ENCODE measurements at places on chromosomes 12 and 14. TPM values are rescaled to one million over a fixed set of nuclear protein-coding genes. Genes with fewer than 3 reads are reported as not detected.

- no peak for DNase-seq
Observed at GRCh38 chr12:113860950-113861349, 105.2 kb downstream of the RBM19 start.

DNA sequence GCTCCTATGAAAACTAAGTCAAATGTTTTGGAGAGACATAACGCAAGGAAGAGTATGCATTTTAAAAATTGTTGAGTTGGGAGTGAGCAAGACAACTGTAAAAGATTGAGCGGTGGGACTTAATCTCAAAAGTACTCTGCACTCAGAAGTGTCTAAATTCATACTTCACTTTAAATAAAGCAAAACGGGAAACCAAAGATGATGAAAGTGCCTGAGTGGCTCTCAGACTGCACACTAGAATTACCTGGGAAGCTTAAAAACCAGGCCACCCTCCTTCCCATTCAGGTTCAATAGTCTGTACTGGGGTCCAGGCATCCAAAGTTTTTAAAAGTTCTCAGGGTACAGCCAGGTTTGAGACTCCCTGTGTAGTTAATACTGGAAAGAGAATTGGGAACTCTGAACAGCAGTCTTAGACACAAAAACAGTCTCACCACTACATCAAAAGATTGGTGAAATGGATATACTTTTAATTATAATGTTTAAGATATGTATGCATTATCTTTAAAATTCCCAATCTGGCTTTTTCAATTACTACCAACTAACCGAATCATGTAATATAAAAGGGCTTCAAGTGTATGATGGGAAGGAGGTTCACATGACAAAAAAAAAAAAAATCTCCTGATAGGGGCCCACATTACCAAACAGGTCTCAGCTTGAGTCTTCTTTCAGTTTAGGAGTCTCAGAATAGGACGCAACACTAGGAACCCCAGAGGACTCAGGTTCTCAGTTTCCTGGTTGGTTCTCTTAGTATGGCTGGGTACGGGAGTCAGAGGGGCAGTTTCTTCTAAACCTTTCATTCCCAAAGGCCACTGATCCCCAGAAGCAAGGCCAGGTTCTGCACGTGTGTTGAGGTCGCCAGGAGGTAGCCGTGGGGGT, 1.0 kb downstream of the HOMEZ start:
- DNase-seq, result no peak

DNA sequence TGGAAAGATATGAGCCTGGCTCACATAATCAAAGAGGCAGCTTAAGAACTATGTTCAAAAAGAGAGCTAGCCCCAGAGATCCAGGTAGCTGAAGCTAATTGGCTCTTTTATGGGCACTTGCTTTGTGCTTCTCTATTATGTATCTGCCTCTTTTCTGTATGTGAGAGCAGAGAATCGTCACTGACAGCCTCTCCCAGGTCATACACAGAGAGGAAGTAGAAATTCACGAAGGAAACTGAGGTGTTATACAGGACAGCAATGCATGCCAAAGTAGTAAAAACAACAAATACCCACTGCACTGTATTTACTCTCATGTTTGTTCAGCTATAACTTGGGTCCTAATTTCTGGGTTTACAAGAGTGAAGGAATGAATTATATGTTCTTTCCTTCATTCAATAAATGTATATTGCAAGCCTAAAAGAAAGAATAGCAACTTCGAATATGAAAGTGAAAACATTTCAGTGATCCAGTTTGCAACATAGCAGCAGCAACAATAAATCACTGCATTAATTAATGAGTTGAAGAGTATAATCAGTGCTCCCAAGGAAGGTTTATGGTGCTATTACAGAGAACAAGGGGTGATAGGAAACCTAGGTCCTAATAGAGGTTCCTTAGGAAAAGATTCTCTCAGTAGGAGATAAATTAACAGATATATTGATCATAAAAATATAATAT, 47.1 kb upstream of the ATXN7L3B start:
- no peak for DNase-seq

DNA sequence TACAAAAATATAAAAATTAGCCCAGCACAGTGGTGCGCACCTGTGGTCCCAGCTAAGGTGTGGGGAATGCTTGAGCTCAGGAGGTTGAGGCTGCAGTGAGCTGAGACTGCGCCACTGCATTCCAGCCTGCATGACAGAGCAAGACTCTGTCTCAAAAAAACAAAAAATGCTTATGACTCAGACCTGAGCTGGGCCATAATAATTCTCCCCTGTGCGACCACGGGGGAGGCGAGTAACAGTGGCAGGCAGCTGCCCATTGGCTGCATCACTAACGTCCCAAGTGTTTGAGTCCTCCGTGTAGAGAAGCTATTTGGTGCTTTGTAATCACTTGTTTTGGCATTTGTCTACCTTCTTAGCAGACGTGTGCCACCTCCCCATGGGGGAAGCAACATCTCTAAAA, 24.9 kb downstream of the PSMC1 start:
- DNase-seq, result no peak

- DNase-seq, result no peak
Observed at GRCh38 chr14:71314717-71315116, 407.5 kb downstream of the PCNX1 start.

GRCh38 chr12:9947674-9948073, 15.5 kb upstream of the CLEC2A start:
- DNase-seq, result no peak

DNA sequence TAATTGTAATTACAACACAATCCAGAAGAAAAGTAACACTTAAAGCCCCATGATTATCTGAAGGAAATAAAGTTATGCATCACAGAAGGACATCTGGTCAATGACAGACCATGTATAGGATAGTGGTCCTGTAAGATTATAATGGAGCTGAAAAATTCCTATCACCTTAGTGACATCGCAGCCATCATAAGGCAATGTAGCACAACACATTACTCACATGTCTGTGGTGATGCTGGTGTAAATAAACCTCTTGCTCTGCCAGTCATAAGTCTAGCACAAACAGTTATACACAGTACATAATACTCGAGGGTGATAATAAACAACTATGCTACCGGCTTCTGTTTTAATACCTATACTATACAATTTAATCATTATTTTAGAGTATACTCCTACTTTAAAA, 11.2 kb downstream of the ATG2B start:
- no peak for DNase-seq

DNA sequence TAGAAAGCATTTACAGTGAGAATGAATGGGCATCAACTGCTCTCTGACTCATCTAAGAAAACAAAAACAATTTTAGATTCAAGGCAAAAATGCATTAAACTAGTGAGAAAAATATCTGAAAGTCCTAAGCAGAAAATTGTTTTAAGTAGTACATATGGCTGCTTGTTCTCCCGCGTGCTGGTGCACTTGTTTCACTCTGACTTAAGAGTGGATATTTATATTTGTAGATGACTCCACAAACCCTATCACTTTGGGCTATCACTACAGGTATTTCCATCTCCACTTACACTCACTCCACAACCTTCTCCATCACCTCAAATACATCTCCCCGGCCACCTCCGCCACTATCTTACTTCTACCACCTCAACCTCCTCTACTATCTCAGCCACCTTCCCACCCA, 253.9 kb upstream of the EGLN3 start:
- DNase-seq, result no peak

DNA sequence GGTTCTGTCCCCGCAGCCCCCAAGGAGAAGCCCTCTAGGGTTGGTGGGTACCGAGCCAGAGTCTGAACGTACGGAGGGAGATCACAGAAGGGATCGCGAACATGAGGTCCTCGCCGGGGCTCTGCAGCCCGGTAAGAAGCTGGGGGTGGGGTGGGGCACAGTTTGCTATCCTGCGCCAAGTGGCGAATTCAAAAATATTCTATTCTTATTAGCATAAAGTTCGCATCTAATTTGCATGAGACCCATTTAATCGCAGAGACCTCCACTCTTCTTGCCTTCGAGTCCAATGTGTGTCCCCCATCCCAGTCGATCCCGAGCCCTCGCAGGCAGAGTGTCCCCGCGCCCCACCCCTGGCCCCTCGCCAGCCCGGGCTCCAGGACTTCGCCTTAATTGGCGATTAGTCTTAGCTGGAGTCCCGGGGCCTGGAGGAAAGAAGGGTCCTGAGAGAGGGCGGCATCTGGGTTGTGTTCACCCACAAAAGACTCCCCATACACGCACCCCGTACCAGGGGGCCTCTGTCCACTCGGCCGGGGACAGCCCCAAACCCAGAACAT, 604 bp upstream of the ARHGEF25 start:
- peak; percentile 79 for DNase-seq

GRCh38 chr12:120110550-120111501, 5.7 kb downstream of the RAB35 start:
- no peak for DNase-seq

- no peak for DNase-seq
Observed at GRCh38 chr14:56324856-56325699, 206.9 kb downstream of the PELI2 start.

- no peak for DNase-seq
Observed at GRCh38 chr12:21971344-21971743, 30.1 kb upstream of the ABCC9 start.

DNA sequence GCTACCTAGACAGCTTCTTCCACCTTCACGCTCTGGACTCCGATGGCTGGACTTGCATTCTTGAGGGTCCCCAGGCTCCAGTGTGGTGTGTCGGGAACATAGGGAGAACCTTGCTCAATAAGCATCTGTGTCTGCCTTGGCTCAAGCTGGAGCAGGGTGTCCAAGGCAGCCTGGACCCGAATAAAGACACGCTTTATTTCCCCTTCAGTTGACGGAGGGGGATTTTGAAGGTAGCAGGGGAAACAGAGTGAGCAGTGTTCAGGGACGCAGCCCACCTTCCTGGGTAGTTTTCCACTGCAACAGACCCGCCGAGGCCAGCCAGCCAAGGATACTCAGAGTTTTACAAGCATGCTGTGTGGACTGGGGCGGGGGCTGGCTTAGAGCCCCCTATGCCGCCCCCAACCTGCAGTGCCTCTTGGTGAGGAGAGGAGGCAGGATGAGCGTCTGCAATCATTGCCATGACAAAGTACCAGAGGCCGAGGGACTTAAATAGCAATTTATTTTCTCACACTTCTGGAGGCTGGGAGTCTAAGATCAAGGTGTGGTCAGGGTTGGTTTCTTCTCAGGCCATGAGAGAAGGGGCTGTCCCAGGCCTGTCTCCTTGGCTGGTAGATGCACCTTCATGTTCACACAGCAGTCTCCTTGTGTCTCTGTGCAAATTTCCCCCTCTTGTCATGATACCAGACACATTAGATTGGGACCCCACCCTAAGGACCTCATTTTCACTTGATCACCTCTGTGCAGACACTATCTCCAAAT, 201.2 kb downstream of the CHST11 start:
- no peak for DNase-seq

DNA sequence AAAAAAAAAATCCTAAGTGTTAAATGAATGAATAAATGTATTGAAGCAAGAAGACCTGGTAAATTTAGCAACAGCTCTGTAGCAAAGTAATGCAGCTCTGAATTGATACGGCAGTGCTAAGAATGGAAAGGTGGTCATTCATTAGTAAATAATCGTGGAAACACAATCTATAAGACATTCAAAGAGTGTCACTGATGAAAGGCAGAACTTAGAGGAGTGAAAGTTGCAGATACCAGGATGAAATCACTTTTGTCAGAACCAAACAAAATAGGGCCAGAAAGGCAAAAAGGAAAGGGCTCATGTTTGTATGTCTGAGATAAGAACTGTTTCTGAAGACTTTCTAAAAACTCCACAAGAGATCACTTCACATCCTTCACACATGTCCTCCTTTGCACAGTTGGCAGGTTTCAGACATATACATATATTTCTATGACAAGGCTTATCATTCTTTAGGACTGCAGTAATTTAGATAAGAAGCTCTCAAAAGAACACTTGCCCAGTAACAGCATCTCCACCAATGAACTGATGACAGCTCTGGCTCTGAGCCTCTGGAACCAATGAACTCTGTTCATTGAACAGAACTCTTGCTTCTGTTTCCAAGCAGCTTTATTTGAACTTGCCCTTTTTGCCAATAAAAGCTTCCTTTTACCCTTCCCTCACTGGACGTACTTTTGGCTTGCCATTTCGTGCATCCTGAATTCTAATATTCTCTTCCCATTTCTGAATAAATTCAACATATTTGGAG, 4.2 kb upstream of the LRR1 start:
- DNase-seq, result no peak

DNA sequence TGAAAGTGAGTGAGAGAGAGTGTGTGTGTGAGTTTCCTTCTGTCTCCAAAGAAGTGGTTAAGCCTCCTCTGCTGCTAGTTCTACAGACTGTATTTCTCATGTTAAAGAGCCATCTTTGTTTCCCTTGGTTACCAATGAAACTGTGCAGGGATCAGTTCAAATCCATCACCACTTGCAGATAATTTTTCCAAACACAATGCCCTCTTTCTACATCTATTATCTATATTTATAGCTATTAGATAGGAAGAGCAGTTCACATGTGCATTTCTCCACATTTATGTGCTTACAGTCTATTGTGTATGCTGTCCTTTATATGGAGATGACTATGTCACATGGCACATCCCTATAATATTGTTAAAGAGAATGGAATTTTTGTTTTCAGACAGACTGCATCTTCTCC, 2.2 kb upstream of the DAAM1 start:
- DNase-seq, result no peak

- no peak for DNase-seq
Observed at GRCh38 chr14:54047645-54048308, 91.2 kb upstream of the BMP4 start.

DNA sequence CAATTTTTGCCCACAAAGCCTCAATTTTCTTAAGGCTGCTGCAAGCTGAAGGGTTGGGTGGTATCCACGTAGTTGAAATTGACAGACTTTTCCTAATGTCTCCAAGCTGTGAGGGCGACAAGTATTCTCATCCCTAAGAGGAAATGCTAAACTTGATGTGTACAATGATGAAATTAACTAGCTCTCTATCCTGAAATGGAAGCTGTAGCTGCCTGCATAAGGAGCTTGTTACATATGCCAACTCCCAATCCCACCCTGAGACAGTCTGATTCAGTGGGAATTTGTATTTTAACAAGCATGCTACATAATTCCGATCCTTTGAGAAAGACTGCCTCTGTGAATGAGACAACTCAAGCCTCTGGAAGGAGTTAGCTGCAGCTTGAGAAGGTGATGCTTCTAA, 45.7 kb upstream of the MDM1 start:
- no peak for DNase-seq

DNA sequence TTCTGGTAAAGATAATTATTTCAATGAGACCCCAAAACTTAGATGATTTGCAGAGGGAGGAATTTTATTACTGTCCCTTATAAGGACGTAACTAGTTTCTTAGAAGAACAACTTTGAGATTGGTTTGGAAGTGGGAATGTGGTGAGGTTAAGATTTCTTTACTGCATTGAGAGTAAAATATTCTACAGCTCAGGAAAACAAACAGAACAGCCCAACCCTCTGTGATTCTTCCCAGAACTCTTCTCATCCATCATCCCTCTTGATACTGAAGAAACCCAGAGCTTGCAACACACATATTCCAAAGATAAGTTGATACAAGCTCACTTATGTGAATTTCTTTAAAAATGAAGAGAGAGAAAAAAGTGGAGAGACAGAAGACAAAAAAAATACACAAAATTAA, 234.2 kb downstream of the CRADD start:
- no peak for DNase-seq

Gene SYCP3
- total RNA-seq, result not detected

Gene CD27
- total RNA-seq, result 0.55 TPM

Gene CLEC4A
- total RNA-seq, result 0.96 TPM

Gene SLCO1B1
- not detected for total RNA-seq

Gene TROAP
- total RNA-seq, result 0.53 TPM

Gene KRT85
- not detected for total RNA-seq

All from ovary (tissue), 10 donors.